Activated CD8-positive, alpha-beta memory T cell treated with anti-CD3 and anti-CD28 coated beads, Interleukin-2, amount 10 ng/mL, durations not matched to agents 7 days and 5 days (primary cell): ENCODE measurements at places on chromosomes 1 and 21. TPM values are rescaled to one million over a fixed set of nuclear protein-coding genes. Genes with fewer than 3 reads are reported as not detected.

DNA sequence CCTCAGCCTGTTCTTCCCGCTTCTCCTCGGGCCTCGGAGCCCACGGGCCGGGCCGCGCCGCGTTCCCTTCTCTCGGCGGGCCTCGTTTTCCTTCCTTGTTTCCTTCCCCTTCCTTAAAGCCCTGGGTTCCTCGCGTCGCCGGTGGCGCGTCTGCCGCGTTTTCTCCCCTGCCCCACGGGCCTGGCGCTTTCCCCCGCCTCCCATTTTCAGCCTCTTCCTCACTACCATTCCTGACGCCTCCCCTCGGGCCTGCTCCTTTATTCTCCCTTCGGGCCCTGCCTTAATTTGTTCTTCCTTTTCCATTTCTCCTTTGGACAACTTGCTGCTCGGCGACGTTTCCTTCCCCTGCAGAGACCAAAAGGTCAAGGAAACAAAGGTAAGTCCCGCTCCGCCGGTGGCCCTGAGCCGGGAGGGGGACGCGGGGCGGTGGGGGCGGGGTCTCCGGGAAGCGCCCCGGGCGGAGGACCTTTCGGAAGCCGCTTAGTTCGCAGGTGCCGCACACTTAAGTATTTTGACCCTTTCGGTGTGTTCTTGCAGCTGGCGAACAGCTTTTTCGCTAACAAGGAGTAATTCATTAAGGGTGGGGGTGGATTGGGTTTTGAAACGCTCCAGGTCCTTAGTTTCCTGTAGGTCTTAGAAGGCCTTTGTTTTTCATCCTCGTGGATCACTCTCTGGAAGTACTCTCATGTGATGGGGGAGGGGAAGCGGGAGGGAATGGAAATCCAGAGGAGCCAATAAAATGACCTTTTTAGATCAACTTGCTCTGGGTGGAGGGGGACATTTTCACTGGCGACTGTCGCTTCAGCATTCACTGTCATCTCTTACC is 780 bp downstream of the YTHDF2 start:
- H3K4me1 ChIP-seq = peaks cover 50% of the 10 kb centered on the region
- no peaks in the 10 kb centered on the region for H3K27me3 ChIP-seq
- peak overlapping the region; percentile 99 for H3K4me3 ChIP-seq
- H3K36me3 ChIP-seq = peaks cover 39% of the 10 kb centered on the region
- H3K27ac ChIP-seq = peak overlapping the region; percentile 95

DNA sequence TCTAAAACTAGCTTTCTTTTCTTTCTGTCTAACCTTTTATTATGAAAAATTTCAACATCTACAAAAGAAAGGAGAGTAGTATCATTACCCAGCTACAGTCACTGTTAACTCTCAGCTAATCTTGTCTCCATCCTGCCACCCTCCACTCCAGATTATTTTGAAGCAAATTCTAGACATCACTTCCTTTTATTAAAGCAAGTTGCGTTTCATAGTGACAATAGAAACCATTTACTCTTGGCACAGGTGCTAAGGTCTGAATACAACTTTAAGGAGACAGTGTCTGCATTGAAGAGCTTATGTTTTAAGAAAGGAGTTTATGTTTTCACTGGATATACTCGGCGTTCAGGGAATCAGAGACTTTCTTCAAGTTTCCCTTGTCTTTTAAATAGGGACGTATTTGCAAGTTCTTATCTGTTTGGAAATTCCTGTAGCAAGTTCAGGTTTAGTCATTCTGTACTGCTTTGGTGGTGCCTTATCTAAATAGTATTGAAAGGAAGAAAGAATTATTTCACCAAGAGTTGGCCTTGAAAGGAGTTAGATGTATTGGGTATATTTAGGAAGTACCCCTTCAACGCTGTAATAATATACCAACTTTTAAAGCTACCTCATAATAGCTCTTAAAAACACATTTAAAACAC is 42.7 kb downstream of the ITSN1 start:
- H3K4me1 ChIP-seq = no peaks in the 10 kb centered on the region
- DNase-seq = no peak
- no peaks in the 10 kb centered on the region for H3K36me3 ChIP-seq
- no peak overlapping the region for H3K4me3 ChIP-seq
- peaks cover 12% of the 10 kb centered on the region for H3K27me3 ChIP-seq

GRCh38 chr1:15168479-15168878 is 14.9 kb downstream of the TMEM51 start:
- DNase-seq = no peak
- no peaks in the 10 kb centered on the region for H3K36me3 ChIP-seq
- no peak overlapping the region for H3K4me3 ChIP-seq
- no peaks in the 10 kb centered on the region for H3K4me1 ChIP-seq
- H3K27ac ChIP-seq = no peak overlapping the region

GRCh38 chr1:229095325-229095724 is 175.6 kb upstream of the RAB4A start:
- H3K27ac ChIP-seq = no peak overlapping the region
- H3K4me1 ChIP-seq = peaks cover 5% of the 10 kb centered on the region

GRCh38 chr1:29279951-29280391 is 43.6 kb downstream of the PTPRU start:
- no peaks in the 10 kb centered on the region for H3K4me1 ChIP-seq
- H3K36me3 ChIP-seq = no peaks in the 10 kb centered on the region
- no peak for DNase-seq
- H3K4me3 ChIP-seq = no peak overlapping the region
- peaks cover 9% of the 10 kb centered on the region for H3K27me3 ChIP-seq

DNA sequence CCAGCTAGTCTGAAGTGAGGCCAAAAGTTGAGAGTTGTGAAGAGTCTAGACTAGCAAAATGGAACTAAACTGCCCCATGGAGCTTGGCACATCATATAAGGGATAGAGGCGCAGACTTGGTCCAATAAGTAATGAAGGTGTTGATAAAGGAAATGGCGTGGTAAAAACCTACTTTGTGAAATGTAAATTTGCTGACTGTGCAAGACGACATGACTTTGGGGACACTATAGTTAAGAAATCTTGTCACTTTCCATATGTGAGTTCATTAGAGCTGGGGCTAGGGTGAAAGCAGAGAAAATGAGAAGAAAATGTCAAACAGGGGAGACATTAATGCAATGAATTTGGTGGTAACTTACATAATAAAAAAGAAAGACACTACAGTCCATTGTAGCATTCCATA is 50.1 kb downstream of the CLDN17 start:
- H3K27ac ChIP-seq = no peak overlapping the region
- H3K27me3 ChIP-seq = no peaks in the 10 kb centered on the region
- no peaks in the 10 kb centered on the region for H3K4me1 ChIP-seq
- no peak for DNase-seq
- no peak overlapping the region for H3K4me3 ChIP-seq

DNA sequence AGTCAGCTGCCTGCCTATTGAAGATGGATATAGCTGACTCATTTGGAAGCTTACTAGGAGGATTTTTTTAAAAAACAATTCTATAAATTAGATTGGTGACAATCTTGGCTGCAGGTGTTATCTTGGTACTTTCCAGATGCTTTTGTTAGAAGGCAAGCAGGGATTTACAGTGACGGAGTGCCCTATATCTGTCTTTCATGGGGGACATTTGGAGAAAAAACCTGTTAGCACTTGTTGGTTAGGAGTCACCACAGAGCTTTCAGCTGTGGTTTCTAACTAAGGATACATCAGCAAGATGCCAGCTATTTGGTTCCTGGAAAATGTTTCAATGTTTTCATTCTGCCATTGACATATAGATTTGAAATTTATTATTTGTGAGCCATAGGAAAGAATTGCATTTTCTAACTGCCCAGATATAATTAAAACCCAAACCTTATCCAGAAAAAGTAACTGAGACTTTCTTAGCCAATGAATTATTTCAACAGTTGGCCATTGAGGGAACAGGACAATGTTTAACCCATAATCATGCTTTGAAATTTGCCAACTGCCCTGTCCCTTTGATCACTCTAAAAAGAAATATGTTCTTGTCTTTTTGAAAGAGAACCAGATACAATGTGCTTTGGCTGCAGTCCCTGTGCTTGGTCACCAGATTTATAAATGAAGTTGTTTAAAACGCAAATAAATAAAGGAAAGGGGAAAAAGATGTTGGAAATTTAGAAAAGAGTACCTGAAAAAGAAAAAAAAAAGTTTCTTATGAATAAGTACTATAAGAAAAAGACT is 761.0 kb upstream of the CXADR start:
- H3K27ac ChIP-seq = no peak overlapping the region
- DNase-seq = no peak
- no peak overlapping the region for H3K4me3 ChIP-seq
- no peaks in the 10 kb centered on the region for H3K36me3 ChIP-seq

DNA sequence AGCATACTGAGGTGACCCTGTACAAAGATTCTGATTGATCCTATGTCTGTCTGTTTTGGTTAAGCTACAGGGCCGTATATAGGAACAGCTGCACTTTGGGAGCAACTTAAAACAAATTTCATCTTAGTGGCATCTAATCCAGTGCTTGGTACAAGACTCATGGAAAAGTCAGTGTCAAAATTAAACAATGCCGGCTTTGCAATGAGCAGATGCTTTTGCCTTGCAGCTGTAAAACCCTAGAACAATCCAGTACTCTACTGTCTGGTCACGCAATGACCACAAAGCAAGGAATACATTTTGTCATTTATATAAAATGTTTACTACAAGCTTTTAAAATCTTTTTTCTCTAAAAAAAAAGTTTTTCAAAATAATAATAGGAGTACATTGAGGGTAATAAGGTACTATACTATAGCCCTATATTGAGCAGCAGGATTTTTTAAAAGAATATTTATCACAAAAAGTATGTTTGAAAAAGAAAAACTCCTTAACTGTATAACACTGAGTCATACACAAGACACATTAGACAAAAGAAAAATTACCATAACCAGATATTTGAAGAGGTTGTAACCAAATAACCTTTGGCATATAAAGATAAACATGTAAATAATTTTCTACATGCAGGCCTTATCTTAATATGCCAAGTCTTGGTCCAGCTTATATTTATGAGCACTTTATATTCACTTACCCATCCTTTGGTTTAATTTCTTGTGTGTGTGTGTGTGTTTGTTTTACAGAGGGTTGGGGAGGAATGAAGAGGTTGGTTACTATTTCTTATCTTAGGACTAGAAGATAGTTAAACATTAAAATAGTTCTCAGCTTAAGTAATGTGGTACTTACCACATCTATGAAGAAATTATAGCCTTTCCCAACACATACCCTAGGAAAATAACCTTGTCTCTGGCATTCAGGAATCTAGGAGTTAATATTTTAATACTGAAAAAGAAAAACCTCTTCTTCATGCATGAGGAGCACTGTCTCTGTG is 262.3 kb downstream of the FAF1 start:
- H3K27me3 ChIP-seq = no peaks in the 10 kb centered on the region
- no peak overlapping the region for H3K27ac ChIP-seq
- DNase-seq = no peak
- no peak overlapping the region for H3K4me3 ChIP-seq

DNA sequence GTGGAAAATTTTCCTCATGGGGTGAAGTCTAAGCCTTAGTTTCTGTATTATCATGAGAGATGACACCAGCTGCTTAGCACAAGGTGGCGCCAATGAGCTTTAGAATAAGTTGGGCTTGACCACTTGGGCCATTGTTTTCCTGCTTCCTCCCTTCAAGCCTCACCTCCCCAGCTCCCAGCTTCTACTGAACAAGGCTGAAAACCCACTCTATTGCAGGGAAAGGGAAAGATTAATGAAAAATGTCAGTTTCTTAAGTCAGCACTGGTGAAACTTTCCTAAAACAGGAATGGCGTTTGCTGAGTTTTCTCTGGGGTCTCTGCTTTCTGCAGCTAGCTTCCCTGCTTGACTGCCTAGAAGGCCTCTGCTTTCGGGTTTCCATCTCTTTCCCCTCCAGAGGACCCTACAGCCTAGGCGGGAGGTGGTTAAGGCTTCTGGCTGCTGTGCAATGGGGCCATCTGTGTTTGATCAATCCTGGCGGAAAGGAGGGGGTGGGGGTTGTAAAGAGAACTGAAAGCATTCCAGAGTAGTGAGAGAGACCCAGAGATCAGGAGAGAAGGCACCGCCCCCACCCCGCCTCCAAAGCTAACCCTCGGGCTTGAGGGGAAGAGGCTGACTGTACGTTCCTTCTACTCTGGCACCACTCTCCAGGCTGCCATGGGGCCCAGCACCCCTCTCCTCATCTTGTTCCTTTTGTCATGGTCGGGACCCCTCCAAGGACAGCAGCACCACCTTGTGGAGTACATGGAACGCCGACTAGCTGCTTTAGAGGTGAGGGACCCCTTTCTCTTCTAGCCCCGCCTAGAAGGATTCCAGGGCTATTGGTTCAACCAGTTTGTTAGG is at the start of gene OLFML3:
TSS of gene OLFML3 (plus strand) at position 612 of the 840 bp plus-strand sequence. CDS start at position 655, 43 bp downstream.
- peaks cover 8% of the 10 kb centered on the region for H3K36me3 ChIP-seq
- DNase-seq = peak; percentile 76
- peaks cover 46% of the 10 kb centered on the region for H3K4me1 ChIP-seq

GRCh38 chr1:182397653-182398393 is 2.6 kb downstream of the TEDDM1 start:
- H3K36me3 ChIP-seq = no peaks in the 10 kb centered on the region
- no peak for DNase-seq
- H3K27me3 ChIP-seq = peaks cover 38% of the 10 kb centered on the region
- H3K4me1 ChIP-seq = peaks cover 4% of the 10 kb centered on the region
- no peak overlapping the region for H3K4me3 ChIP-seq

GRCh38 chr1:5810553-5811270 is 181.5 kb downstream of the NPHP4 start:
- H3K27ac ChIP-seq = no peak overlapping the region
- no peaks in the 10 kb centered on the region for H3K4me1 ChIP-seq
- no peaks in the 10 kb centered on the region for H3K27me3 ChIP-seq
- no peak for DNase-seq
- no peak overlapping the region for H3K4me3 ChIP-seq
- no peaks in the 10 kb centered on the region for H3K36me3 ChIP-seq

DNA sequence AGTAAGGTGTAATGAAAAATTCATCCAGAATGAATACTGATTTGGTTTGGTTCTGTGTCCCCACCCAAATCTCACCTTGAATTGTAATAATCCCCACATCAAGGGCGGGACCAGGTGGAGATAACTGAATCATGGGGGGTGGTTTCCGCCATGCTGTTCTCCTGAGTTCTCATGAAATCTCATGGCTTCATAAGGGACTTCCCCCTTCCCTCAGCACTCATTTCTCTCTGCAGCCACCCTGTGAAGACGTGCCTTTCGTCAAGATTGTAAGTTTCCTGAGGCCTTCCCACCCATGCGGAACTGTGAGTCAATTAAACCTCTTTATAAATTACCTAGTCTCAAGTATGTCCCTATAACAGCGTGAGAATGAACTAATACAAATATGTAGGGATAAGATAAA is 5.5 kb upstream of the SYNJ1 start:
- no peak overlapping the region for H3K27ac ChIP-seq
- no peak for DNase-seq
- H3K27me3 ChIP-seq = no peaks in the 10 kb centered on the region
- peaks cover 29% of the 10 kb centered on the region for H3K36me3 ChIP-seq
- peaks cover 16% of the 10 kb centered on the region for H3K4me1 ChIP-seq

DNA sequence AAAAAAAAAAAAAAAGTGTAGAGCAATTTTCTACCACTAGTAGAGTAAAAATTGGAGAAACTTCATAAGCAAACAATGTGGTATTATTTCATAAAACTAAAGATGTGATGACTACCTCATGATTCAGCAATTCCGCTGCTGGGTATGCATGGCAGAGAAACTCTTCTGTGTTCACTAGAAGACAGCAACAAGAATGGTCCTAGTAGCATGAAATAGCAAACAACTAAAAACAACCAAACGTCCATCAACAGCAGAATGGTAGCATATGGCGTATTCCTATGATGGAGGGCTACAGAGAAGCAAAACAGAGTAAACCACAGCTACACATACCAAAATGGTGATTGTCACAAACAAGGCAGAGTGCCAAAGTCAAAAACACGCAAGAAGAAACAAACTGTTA is 18.9 kb downstream of the HTR1D start:
- no peak overlapping the region for H3K4me3 ChIP-seq
- H3K4me1 ChIP-seq = no peaks in the 10 kb centered on the region
- H3K27ac ChIP-seq = no peak overlapping the region
- peaks cover 14% of the 10 kb centered on the region for H3K27me3 ChIP-seq
- no peaks in the 10 kb centered on the region for H3K36me3 ChIP-seq
- no peak for DNase-seq

Gene CRABP2
- total RNA-seq = 1.9 TPM

Gene ZBTB37
- 13.3 TPM for total RNA-seq
